HEK293T (cell line): ENCODE measurements at places on chromosomes 6 and 20.

- no peak for DNase-seq
These were observed 24.5 kb upstream of the TAF8 start for GRCh38 chr6:42025845-42026243.

GRCh38 chr6:128259730-128260685, 260.4 kb downstream of the PTPRK start:
- DNase-seq, result no peak

GRCh38 chr6:147806697-147807096, 298.2 kb downstream of the SAMD5 start:
- no peak for DNase-seq

- DNase-seq, result no peak
These were observed 622.8 kb upstream of the EPHA7 start for GRCh38 chr6:94041945-94042709.

- no peak for DNase-seq
These were observed 26.8 kb downstream of the MYT1 start for GRCh38 chr20:64191002-64191401.
